ENCODE measurements at places on chromosomes 12 and 14. TPM values are rescaled to one million over a fixed set of nuclear protein-coding genes. Genes with fewer than 3 reads are reported as not detected.
A peak's percentile ranks its signal among the peaks of the same experiment; 100 is the strongest.

DNA sequence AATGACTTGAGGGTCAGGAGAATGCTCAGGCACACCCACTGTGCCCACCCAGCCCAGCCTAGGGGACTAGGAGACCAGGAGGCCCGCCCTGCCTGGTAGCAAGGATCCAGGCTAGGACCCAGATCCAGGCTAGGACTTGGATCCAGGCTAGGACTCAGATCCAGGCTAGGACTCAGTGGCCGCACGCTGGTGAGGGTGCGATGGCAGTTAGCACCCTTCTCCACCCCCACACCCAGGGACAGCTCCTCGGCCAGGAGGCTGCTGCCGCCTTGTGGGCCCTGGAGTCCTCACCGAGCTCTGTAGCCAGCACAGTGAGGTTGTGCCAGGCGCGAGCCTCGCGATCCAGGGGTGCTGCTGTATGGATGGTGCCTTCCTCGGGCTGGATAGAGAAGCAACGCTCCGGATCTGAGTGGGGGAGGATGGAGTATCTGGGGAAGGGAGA, 5.1 kb downstream of the CDH24 start:
- H3K36me3 ChIP-seq: peaks cover 2% of the 10 kb centered on the region
- DNase-seq: no peak
- H3K27me3 ChIP-seq: no peaks in the 10 kb centered on the region
- no peak overlapping the region for H3K27ac ChIP-seq
- peaks cover 13% of the 10 kb centered on the region for H3K4me1 ChIP-seq
- no peak overlapping the region for H3K4me3 ChIP-seq

DNA sequence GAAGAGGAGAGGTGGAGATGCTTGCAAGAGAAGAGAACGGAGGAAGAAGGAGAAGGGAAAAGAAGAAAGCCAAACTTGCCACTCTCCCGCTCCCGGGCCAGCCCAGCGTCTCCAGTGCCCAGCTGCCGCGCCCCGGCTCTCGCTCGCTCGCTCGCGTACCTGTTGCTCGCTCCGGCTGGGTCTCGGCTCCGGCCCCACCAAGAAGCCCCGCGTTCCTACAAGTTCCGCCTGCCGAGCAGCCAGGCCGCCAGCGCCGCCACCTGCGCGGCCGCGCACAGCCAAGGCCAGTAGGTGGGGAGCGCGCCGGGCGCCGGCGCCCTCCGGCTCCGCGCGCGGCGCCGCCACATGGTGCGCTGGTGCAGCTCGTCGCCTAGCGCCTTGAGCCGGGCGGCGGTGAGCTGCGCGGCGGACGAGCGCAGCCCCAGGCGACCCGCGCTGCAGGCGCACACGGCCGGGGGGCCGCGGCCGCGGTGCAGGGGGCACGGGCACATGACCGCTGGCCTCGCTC, 370 bp downstream of the HRK start:
- H3K36me3 ChIP-seq: no peaks in the 10 kb centered on the region
- H3K4me3 ChIP-seq: no peak overlapping the region
- peak; percentile 69 for DNase-seq
- H3K4me1 ChIP-seq: peaks cover 9% of the 10 kb centered on the region
- peaks cover 85% of the 10 kb centered on the region for H3K27me3 ChIP-seq
- no peak overlapping the region for H3K27ac ChIP-seq

DNA sequence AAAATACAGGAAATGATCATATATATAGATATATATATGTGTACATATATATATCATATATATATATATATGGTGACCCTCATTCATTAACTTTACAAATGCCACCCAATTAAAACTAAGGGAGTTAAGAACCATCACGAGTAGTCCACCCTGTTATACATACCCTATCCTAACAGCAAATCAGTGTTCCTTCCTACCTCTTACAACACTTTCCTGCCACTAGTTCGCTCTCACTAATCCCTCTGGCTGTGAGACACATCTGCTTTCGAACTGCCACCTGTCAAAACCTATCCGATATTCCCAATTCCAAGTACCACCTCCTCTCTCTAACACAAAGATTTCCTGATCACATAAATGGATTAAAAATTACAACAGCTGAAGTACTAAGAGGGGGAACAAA, 100.5 kb downstream of the EEA1 start:
- H3K27ac ChIP-seq: peak overlapping the region; percentile 72
- H3K27me3 ChIP-seq: no peaks in the 10 kb centered on the region
- H3K36me3 ChIP-seq: peaks cover 11% of the 10 kb centered on the region
- H3K4me1 ChIP-seq: peaks cover 5% of the 10 kb centered on the region
- no peak for DNase-seq

DNA sequence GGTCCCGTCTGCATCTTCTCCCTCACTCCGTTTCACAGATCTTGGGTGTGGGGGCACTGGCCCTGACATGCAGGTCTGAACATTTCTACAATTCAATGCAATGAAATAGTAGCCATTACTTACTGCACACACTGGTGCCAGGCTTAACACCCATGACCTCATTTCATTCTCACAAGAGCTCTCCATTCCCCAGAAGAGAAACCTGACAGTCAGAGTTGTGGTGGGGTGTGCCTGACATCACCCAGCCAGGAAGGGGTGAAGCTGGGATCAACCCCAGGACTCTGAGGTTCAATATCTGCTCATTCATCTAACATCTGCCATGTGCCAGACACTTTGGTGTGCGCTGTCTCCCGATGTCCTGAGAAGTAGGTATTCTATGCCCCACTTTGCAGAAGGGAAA, 34.7 kb downstream of the MVK start:
- no peak overlapping the region for H3K4me3 ChIP-seq
- H3K4me1 ChIP-seq: peaks cover 19% of the 10 kb centered on the region
- no peak for DNase-seq
- peaks cover 2% of the 10 kb centered on the region for H3K27me3 ChIP-seq
- H3K36me3 ChIP-seq: no peaks in the 10 kb centered on the region

DNA sequence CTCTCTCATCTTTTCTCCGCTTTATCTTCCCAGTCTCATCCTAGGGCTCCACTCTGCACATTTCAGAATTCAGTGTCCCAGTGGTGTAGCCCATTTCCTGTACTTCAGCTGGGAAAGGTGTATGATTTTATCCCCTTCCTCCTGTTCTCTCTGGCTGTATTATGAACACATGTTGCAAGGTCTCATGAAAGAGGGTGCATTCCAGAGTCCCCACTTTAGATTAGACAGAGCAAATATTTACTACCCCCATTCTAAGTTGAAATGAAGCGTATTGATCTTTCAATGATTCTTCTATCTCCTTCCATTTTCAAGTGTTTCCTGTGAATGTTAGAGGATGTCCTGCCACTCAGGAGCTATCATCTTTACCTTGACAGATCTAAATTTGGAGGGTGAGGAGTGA, 123.2 kb downstream of the WIF1 start:
- DNase-seq: no peak
- H3K36me3 ChIP-seq: no peaks in the 10 kb centered on the region
- H3K4me1 ChIP-seq: peaks cover 34% of the 10 kb centered on the region

- H3K27me3 ChIP-seq: no peaks in the 10 kb centered on the region
- peak overlapping the region; percentile 32 for H3K27ac ChIP-seq
- peak; percentile 30 for DNase-seq
- H3K36me3 ChIP-seq: peaks cover 40% of the 10 kb centered on the region
- H3K4me1 ChIP-seq: peaks cover 4% of the 10 kb centered on the region
Observed at GRCh38 chr14:100341301-100342031, 18.3 kb downstream of the SLC25A47 start.

GRCh38 chr14:59274991-59275391, 86.5 kb downstream of the DAAM1 start:
- no peak overlapping the region for H3K4me3 ChIP-seq
- no peak overlapping the region for H3K27ac ChIP-seq
- no peaks in the 10 kb centered on the region for H3K36me3 ChIP-seq
- no peak for DNase-seq
- H3K27me3 ChIP-seq: no peaks in the 10 kb centered on the region
- H3K4me1 ChIP-seq: peaks cover 5% of the 10 kb centered on the region

- no peaks in the 10 kb centered on the region for H3K36me3 ChIP-seq
- H3K4me1 ChIP-seq: no peaks in the 10 kb centered on the region
- no peaks in the 10 kb centered on the region for H3K27me3 ChIP-seq
- no peak overlapping the region for H3K27ac ChIP-seq
- no peak overlapping the region for H3K4me3 ChIP-seq
Observed at GRCh38 chr12:56808954-56809353, 45.8 kb downstream of the HSD17B6 start.

GRCh38 chr12:54606556-54606955, 18.1 kb upstream of the PPP1R1A start:
- H3K27ac ChIP-seq: no peak overlapping the region
- H3K36me3 ChIP-seq: no peaks in the 10 kb centered on the region
- no peak overlapping the region for H3K4me3 ChIP-seq

DNA sequence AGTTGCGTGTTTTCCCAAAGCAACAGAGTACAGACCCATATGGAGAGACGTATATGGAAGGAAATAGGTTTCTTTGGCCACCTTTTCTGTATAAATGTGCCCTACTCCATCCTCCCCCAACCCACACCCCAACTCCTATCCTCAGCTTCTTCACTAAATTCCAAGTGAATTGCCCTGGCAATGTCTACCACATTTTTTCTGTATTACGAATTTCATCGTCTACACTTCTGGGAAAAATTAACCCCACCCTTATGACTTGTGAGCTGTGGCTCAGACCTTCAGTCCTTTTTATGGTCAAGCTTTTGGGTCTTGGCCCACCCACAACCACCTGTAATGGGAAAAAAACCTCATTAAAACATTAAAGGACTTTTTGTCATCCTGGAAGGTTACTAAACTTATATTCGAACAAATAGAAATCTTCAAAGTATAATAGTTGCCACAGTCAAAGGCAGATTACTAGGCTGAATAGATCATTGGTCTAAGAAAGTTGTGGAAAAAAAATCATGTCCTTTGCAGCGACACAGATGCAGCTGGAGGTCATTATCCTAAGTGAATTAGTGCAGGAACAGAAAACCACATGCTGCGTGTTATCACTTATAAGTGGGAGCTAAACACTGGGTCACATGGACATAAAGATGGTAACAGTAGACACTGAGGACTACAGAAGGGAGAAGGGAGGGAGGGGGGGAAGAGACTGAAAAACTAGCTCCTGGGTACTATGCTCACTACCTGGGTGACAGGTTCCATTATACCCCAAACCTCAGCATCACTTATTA, 15.7 kb upstream of the NFKBIA start:
- no peak overlapping the region for H3K27ac ChIP-seq
- no peak for DNase-seq
- no peaks in the 10 kb centered on the region for H3K36me3 ChIP-seq
- H3K4me3 ChIP-seq: no peak overlapping the region
- H3K4me1 ChIP-seq: no peaks in the 10 kb centered on the region
- H3K27me3 ChIP-seq: no peaks in the 10 kb centered on the region

DNA sequence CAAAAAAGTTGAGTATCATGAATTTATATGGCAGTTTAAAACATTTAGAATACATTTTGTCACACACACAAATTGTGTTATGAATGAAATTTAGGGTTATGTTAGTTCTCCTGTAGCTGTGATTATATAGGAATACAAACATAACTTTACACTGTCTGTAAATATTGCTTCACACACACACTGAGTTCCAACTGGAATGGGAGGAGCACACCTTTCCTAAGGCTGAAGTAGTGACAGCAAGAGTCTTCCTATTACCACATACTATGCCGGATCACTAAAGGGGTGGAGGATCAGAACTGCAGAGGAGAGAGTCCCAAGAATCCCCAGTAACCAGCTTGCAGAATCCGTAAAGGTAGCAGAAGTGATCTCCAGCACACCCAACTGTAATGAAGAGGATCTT, 63.7 kb downstream of the DNAI7 start:
- H3K27ac ChIP-seq: no peak overlapping the region
- H3K4me3 ChIP-seq: no peak overlapping the region
- H3K36me3 ChIP-seq: no peaks in the 10 kb centered on the region
- H3K27me3 ChIP-seq: no peaks in the 10 kb centered on the region
- no peak for DNase-seq

- H3K4me1 ChIP-seq: no peaks in the 10 kb centered on the region
- no peak overlapping the region for H3K4me3 ChIP-seq
- no peak for DNase-seq
- H3K27ac ChIP-seq: no peak overlapping the region
- H3K36me3 ChIP-seq: no peaks in the 10 kb centered on the region
- H3K27me3 ChIP-seq: no peaks in the 10 kb centered on the region
Observed at GRCh38 chr12:51505360-51506105, 80.9 kb downstream of the SLC4A8 start.

- H3K36me3 ChIP-seq: no peaks in the 10 kb centered on the region
- H3K27me3 ChIP-seq: no peaks in the 10 kb centered on the region
- no peak overlapping the region for H3K27ac ChIP-seq
- H3K4me3 ChIP-seq: no peak overlapping the region
- H3K4me1 ChIP-seq: no peaks in the 10 kb centered on the region
- no peak for DNase-seq
Observed at GRCh38 chr14:106694638-106695393, 1168.4 kb downstream of the TMEM121 start.

DNA sequence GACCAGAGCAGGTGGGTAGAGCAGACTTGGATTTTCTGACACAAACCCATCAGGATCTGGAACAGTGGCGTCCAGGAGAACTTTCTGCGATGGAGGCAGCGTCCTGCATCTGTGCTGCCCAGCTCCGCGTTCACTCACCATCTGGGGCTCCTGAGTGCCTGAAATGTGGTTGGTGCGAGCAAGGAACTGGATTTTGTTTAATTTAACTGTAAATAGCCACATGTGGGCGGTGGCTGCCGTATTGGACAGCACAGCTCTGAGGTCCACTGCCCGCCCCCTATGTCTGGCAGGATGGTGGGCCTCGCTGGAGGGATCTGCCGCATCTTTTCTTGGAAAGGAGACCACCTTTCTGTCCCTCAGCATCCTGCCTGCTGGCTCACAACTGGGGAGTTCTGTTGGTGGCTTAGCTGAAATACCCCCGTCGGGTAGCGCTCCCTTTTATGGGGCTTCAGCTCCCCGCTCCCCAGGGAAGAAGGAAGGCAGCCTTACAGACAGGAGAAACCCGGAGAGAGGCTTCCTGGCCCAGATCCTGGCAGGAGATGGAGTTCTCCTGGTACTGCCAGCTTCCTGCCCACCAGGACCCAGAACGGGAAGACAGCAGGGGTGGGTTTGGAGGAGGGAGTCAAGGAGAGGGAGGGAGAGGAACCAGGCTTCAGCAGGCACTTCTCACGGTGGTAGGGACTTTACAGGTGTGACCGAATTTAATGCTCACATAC, 184.9 kb upstream of the PRMT8 start:
- no peak overlapping the region for H3K4me3 ChIP-seq
- no peak overlapping the region for H3K27ac ChIP-seq
- H3K36me3 ChIP-seq: no peaks in the 10 kb centered on the region
- H3K27me3 ChIP-seq: peaks cover 3% of the 10 kb centered on the region
- H3K4me1 ChIP-seq: no peaks in the 10 kb centered on the region

ANKS1B gene
- polyA plus RNA-seq: 2.4 TPM

REC8 gene
- 201 TPM for polyA plus RNA-seq

CCDC184 gene
- 3.3 TPM for polyA plus RNA-seq

RNASE7 gene
- 0.09 TPM for polyA plus RNA-seq

NINJ2 gene
- 2.8 TPM for polyA plus RNA-seq

KRT73 gene
- 0.97 TPM for polyA plus RNA-seq

ST8SIA1 gene
- 4.4 TPM for polyA plus RNA-seq

CEBPE gene
- 0.07 TPM for polyA plus RNA-seq

RAN gene
- 554 TPM for polyA plus RNA-seq

SYT1 gene
- polyA plus RNA-seq: 12.6 TPM

Measured in large intestine (tissue), 12 donors.